Stimulated activated CD8-positive, alpha-beta memory T cell treated with anti-CD3 and anti-CD28 coated beads, Interleukin-4, amount 100 ng/mL, for 1 hour (primary cell): ENCODE measurements at places on chromosomes 1 and 21.

DNA sequence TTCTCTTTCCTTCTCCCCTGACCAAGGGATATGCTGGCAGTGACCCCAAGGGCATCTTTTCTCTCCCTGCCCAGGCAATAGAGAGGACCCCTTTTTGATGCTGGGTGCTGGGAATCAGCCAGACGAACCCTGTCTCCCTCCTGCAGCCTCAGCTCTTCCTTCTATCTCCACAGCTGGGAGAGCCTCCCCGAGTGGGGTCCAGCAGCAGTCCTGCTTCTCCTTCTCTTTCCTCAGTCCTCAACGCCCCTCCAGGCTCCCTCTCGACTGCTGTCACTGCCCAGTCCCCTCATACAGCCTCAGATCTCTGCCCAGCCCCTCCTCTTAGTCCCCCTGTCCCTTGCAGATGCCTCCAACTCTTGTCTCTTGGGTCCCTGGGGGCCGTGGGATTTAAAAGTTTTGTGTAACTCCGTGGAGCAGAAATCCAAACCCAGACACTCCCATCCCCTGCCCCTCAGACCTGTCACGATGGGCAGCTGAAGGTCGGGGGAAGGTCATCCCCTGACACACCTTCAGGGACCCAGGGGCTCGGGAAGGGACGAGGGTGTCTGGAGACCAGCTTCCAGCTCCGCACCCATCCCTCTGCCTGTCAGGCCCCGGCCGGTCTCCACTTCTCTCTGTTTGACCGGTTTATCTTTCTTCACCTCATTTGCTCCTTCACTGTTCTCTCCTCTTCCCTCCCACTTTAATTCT is 5.8 kb upstream of the ETV3L start:
- no peak for DNase-seq

DNA sequence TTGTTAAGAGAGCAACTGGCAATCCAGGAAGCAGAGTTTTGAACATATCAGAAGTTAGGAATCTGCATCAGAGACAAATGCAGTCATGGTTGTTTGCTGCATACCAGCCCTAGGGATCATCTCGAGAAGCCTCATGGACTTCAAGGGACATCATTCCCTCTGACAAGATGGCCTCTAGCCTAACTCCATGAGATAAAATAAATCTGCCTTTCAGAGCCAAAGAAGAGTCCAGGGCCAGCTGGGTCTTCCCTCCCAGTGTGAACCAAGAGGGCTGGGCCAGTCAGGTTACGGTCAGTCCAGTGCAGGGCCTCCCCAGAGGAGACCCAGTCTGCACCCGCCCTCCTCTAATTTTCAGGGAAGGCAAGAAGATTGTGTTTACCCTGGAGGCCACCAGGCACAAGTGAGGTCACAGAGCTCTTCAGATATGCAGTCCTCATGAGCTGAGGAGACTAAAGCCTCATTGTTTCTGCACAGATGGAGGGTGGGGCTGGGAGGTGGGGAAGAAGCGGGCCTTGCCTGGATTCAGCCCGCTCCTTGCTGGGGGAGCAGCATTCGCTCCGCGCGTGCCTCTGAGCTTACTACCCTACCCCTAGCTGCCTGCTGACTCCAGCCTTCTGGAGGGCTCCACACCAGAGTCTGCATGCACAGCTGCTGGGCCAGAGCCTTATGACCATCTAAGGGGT is 52.8 kb downstream of the CAPN2 start:
- DNase-seq = no peak

GRCh38 chr1:9942399-9942938 is 722 bp downstream of the LZIC start:
- no peak for DNase-seq

DNA sequence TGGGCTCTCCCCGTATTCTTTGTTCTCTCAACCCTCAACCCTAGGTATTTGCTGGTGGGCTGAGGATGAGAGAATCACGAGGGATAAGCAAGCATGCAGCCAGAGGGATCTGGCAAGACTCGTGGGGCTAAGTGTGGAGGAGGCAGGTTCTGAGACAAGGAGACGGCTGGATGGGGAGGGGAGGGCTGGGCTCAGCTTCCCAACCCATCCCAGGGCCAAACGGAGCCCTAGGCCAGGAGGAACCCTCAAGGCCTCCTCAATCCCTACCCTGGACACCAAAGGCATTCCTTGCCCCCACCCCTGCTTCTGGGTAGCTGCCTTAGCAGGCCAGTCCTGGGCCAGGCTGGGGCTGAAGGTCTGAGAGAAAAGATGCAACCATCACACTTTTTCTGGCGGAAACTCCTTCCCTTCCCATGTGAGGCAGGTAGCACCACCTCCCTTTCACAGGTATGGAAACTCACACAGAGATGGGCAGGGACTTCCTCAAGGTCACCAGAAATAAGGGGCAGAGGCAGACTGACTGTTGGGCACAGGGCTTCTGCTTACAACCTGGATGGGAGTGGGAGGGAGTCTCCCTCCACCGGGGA is 6.2 kb downstream of the MEF2D start:
- no peak for DNase-seq

DNA sequence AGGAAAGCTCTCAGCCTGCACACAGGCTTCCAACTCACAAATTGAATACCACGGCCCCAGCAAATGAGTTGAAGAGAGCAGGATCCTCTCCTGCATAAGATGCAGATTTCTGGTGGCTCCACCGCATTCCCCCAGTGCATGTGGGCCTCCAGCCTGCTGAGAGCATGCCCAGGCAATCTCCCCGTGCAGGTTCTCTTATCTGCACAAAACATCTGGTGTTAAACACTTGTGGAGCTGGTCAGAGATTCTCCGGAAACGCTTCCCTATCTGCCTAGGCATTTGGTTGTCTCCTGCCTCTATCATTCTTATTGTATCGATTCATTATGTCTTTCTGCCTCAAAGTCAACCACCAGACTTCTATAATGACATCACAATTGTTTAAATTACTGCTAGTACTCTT is 1349.0 kb upstream of the B3GALT2 start:
- DNase-seq = no peak

DNA sequence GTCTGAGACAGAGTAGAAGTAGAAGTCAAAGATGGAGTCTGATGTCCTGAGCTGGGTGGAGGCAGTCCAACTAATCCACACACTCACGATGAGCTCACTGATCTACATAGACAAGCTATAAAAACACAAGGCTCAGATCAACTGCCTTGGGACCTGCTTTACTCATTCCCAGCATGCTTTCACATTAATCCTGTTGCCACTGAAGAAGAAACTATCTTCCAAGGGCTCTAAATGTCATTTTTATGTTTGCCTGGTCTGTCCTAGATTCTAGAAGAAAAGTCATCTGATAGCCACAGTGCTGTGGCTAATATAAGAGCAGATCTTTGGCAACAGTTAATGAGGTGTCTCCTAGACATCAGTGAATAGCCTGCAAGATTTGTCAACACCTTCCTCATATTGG is 522.7 kb downstream of the NUF2 start:
- DNase-seq = no peak

DNA sequence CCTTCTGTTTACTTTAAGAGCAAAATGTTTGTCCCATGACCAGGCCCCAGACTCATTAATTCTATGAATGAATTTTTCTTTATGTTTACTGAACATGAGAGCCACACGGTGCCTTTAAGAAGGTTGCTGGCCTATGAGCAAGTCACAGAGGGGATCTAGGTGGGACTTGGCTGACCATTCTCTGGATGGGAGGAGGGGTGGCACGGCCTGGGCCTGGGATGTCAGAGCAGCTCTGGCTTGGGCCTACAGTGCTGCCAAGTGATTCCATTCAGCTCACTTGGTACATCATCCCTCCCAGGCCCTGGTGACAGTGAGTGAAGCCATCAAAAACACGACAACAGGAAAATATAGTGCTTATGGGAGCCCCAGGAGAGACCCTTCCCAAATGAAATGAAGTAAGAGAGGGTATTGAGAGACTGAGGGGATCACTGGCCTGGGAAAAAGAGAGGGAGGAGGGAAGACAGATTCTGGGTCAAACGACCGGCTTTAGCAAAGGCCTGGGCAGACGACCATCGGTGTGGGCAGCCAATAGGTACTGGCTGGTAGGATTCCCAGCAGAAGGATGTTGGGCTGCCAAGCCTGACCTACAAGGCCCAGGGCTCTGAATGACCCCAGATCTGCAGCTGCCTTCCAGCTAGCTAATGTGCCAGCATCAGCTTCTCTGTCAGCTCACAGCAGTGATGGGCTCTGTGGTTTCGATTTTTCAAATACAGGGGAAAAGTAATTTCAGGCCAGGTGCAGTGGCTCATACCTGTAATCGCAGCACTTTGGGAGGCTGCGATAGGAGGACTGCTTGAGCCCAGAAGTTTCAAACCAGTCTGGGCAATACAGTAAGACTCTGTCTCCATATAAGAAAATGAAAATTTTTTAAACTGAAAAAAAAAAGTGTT is 3.3 kb downstream of the TMEM53 start:
- DNase-seq = no peak

- DNase-seq = no peak
Measured at GRCh38 chr1:211885747-211886522, 55.4 kb upstream of the LPGAT1 start.

- no peak for DNase-seq
Measured at GRCh38 chr1:51316113-51316845, 14.1 kb downstream of the TTC39A start.

DNA sequence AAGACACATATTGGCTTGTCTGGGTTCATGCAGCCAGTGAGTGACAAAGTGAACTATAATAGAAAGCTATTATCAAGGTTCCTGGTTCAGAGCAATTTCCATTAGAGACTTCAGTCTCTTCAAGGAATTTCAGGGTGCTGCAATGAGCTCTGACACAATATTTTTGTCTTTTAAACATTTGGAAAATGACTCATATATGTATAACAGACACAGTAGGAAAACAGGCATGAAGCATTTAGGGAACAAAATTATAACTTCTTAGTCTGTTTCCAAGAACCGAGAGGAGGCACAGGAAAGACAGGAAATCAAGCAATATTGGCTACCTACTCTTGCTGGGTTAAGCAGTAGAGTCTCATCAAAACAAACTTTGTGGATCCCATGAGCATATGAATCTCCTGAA is 170.4 kb downstream of the PTPRC start:
- no peak for DNase-seq

- DNase-seq = no peak
Measured at GRCh38 chr1:211762206-211762605, 68.4 kb downstream of the LPGAT1 start.

DNA sequence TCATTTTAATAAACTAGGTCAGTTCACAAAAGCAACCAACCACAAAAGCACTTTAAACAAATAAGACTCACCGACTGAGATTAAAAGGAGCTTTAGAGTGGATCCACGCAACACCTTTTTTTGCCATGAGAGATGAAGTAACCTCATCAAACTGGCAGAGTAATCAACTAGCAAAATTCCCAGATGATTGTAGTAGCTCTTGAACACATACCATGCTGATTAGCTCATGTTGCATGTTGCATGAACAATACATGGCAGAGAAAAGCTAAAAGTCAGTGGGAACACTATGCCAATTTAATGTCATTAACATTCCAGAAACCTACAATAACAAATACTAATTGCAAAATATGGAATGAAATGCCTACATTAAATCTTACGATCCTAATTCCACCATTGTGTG is 4.1 kb downstream of the WARS2 start:
- no peak for DNase-seq

- no peak for DNase-seq
Measured at GRCh38 chr1:174000371-174000770, 21.8 kb downstream of the RC3H1 start.
